Umbilical cord (tissue), 2 donors: ENCODE measurements at places on chromosomes 16 and 17. TPM values are rescaled to one million over a fixed set of nuclear protein-coding genes. Genes with fewer than 3 reads are reported as not detected.

GRCh38 chr17:76241204-76241538, 878 bp upstream of the RNF157 start:
- DNase-seq = no peak

- peak; percentile 91 for DNase-seq
Measured at GRCh38 chr16:59848296-59848695, 1114.2 kb upstream of the GOT2 start.

DNA sequence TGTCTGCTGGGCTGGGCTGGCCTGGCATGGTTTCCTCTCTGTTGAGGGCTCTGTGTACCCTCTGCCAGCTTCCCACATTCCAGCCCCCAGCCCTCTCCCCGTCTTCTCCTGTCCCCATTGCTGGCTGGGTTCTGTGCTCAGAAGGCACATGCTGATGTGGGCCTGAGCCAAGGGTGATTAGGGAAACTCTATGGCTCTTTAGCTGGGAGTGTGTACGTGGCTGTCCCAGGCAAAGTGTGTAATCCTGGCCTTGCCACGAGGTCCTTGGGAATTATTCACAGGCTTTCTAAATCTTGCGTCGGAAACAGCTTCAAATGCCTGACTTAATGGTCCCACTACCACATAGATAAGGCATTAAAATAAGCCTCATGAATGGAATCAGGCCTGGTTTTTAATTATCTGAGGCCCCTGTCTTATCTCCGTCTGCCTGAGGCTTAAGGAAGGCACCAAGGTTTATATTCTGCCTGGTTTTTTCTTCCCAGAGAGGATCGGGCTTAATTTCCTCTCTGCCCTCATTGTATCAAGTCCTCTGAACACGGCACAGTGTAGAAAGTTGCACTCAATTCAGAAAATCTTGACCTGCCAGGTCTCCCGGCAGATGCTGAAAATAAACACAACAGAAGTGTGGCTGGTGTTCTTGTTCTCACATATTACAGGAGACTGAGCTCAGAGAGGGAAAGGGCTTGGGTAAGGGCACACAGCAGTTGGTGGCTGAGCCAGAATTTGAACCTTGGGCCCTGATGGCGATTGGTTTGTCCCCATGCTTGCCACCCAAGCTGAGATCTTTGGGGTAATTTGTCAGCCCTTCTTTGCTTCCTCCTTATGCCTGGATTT, 52.9 kb upstream of the LGALS9 start:
- peak; percentile 97 for DNase-seq

DNA sequence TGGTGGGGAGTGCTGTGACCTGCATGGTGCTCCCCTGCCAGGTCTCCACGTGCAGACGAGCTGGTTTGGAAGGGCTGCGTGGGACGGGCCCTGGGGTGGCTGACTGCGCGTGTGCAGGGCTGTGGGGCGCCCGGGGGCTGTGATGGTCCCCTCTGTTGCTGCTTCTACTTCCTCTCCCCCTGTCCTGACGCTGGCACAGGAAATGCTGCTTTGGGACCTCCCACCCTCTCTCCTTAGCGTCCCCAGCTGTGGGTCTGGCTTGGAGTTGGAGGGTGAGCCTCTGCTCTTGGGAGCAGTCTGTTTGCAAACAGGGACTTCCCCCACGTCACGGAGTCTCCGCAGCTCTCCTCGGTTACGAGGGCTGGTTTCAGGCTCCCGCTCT, 35.2 kb downstream of the TSC2 start:
- no peak for DNase-seq

DNA sequence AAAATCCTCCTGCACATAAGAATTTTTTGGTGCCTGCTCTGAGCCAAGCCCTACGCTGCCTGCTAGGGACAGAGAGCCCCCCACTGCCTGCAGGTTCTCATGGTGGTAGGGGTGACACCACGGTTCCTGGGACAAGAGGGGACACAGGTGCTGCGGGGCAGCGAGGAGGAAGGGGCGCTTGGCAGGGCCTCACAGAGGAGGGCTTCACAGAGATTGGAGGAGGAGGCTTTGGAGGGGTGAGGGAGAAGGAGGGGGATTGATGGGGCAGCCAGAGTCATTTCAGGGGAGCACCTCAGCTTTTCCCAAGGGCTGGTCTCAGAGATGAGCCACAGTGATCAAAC, 29.8 kb upstream of the GSG1L start:
- no peak for DNase-seq

DNA sequence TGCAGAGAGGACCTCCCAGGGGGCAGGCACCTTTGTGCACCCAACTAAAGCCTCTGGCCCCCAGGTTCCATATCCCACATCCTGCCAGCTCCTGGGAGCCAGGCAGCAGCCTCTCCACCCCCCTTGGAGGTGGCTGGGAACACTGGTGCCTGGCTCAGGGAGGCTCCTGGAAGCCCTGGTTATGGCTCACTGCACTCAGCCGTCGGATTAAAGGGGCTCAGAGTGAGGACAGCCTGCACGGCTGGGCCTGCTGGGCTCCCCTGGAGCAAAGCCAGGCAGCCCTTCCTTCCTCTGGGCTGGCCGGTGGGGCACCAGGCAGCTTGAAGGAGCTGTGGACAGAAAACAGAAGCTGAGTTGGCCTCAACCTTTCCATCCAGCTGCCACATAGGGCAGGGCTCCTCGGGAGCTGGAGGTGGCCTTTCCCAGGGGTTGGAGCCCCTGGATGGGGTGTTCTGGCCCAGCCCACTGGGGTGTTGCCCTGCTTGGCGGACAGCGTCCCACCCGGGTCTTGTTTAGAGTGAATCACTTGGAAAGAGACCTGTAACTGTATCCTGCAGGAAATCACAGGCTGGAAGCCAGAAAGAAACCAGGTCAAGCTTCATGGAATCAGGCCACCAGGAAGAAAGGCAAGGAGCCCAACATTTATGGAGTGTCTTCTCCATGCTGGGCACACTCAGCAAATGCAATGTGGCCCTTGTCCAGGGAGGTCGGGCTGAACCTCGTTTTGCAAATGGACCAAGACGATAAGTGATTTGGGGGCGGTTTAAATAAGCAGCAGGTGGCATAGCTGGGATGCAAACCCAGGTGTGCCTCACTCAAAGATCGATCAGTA, 253.3 kb downstream of the SOX9 start:
- peak; percentile 79 for DNase-seq

FBXW10 gene
- total RNA-seq = 0.24 TPM

PERCC1 gene
- 3.1 TPM for total RNA-seq

METTL9 gene
- total RNA-seq = 174 TPM
